ENCODE measurements at places on chromosomes 3 and 15.

DNA sequence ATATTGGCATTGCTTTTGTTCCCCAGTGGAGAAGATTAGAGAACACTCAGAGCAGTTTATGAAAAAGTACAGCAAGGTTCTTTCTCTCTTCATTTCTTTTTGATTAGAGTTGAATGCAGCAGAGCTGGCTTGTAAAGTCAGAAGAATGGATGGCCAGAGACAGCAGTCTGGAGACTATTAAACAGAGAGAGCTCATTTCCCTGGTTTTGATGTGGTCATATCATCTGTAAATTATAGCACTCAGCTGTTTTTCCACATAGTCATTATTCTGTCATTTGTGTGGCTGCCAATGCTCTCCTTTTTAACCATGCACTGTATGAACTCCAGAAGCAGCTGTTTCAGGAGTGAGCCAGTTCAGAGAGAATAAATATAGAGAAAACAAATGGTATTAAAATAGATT is 177.4 kb upstream of the CRBN start:
- no peak for DNase-seq

- no peak for DNase-seq
Observed at GRCh38 chr3:172606021-172606420, 82.8 kb upstream of the TNFSF10 start.

- no peak for DNase-seq
Observed at GRCh38 chr3:37800022-37800551, 61.6 kb upstream of the CTDSPL start.

GRCh38 chr3:110710603-110711002 is 361.0 kb upstream of the NECTIN3 start:
- no peak for DNase-seq

GRCh38 chr15:82530606-82531379 is 9.5 kb downstream of the RPS17 start:
- peak; percentile 60 for DNase-seq

DNA sequence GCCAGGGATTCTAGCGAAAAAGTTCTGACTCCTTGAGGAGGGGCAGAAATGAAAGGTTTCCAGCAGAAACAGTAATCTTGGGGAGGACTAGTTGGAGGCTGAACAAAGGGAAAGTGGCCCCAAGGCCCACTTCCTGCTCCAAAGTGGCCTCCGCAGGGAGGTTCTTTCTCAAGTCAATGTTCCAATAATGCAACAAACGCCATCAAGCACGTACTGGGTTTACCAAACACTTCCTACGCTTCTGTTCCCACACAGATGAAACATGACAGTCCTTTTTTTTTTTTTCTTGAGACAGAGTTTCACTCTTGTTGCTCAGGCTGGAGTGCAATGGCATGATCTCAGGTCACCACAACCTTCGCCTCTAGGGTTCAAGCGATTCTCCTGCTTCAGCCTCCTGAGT is 9.6 kb upstream of the RCCD1 start:
- no peak for DNase-seq

DNA sequence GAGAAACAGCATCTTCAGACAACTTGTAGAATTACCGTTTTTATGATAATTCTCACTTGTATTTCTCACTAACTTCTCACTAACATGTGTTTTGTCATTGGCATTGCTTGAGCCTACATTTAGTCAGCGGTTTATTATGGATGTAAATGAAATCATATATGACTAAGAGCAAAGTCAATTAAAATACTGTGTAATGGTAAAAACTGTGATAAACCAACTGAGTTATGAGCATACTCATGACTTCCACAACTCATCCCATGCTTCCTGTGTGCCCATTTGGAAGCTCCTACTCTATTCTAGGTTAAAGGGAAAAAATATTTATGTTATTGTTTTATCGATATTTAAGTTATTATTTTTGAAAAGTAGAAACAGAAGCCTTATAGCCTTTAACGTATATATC is 12.8 kb downstream of the PXK start:
- no peak for DNase-seq

DNA sequence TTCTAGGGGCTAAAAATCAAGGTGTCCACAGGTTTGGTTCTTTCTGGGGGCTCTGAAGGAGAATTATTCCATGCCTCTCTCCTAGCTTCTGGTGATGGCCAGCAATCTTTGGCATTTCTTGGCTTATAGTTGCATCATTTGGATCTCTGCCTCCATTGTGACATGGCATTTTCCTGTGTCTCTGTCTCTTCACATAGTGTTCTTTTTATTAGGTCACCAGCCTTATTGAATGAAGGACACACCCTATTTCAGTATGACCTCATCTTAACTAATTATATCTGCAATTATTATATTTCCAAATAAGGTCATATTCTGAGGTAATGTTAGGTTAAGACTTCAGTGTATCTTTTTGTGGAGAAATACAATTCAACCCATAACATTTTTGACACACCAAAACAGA is 3.2 kb upstream of the GBE1 start:
- no peak for DNase-seq

- no peak for DNase-seq
Observed at GRCh38 chr15:69059557-69059943, 45.1 kb downstream of the NOX5 start.

DNA sequence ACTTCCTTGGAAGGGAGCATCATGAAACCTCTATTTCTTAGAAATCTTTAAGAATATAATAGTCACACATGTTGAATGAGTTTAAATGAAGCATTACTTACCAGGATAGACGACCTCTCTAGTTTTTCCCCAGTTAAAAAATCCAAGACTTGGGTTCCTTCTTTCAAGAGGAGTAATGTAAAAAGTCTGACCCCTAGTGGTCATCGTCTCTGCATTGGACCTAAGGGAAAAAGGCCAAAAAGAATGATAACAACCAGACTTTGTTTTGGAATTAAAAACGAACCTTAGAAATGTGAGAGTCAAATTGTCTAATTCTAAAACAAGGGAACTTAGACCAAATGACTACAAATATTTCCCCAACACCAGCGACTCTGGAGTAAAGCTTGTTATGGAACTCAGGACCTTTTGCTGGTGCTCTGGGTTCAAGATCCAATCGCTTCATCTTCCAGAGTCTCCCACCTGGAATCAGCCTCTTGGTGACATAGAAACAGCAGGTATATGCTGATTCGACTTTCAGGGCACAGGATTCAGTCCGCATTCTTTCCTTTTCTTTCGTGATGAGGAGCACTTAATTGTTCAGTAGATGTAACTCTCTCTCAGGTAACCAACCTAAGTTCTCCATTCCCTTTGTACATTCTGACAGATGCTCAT is 214.8 kb upstream of the TPRG1 start:
- DNase-seq = no peak

DNA sequence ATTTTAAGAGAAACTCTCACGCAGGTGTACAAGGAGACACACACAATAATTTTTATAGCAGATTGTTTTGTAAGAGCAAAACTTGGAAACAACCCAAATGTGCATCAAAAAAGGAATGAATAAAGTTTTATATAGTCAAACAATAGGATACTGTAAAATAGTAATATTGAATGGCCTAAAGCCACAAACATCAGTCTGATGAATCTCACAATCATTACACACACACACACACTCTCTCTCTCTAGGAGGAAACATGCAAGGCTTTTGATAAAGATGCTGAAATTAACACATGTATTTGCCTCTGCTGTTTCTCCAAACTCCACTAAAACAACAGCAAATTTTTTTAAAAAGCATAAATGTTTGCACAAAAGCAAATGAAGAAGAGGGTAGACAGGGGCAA is 37.3 kb downstream of the ADIPOQ start:
- DNase-seq = no peak

Measured in stimulated activated CD4-positive, alpha-beta T cell treated with anti-CD3 and anti-CD28 coated beads, Interleukin-2, amount 100 ng/mL, for 48 hours (primary cell).